ENCODE measurements at places on chromosomes 12 and 14.
A peak's percentile ranks its signal among the peaks of the same experiment; 100 is the strongest.

DNA sequence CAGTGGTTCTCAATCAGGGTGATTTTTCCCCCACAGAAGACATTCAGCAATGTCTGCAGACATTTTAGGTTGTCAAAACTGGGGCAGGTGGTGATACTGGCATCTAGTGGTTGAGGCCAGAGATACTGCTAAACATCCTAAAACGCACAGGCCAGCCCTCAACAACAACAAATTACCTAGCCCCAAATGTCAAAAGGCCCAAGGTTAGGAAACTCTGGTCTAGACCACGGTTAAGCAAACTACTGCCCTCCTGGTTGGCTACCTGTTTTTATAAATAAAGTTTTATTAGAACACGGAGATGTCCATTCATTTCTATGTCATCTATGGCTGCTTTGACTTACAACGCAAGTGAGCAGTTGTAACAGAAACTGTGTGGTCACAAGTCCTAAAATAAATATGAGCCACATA lies 186.7 kb downstream of the EFCAB11 start:
- DNase-seq: peak; percentile 62

- DNase-seq: no peak
Observed at GRCh38 chr12:14751986-14752385, 51.3 kb downstream of the WBP11 start.

DNA sequence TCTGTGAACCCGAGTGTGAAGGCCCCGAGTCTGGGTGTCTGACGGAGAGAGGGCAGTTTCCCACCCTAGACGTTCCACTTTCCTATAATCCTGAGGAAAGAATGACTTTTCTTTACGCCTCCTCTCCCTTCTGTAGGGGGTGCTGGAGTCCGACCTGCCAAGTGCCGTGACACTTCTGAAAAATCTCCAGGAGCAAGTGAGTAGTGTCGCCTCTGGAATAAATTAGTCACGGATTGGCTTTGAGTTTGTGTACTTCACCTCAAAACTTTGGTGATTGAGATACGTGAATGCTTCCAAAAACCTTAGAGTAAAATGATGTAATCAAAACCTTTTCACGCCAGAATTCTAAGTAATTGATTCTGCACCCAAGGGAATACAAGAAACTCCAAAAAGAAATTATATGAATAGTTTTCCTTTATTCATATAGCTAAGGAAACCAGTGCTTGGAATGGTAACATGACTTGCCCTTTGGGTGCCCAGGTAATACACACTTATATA lies 452 bp downstream of the NGDN start:
- no peak for DNase-seq

- no peak for DNase-seq
Observed at GRCh38 chr14:37051680-37052079, 120.7 kb downstream of the SLC25A21 start.

GRCh38 chr12:122228092-122228491 lies 2.2 kb upstream of the DIABLO start:
- no peak for DNase-seq

- no peak for DNase-seq
Observed at GRCh38 chr12:75816897-75817296, 214.7 kb downstream of the PHLDA1 start.

DNA sequence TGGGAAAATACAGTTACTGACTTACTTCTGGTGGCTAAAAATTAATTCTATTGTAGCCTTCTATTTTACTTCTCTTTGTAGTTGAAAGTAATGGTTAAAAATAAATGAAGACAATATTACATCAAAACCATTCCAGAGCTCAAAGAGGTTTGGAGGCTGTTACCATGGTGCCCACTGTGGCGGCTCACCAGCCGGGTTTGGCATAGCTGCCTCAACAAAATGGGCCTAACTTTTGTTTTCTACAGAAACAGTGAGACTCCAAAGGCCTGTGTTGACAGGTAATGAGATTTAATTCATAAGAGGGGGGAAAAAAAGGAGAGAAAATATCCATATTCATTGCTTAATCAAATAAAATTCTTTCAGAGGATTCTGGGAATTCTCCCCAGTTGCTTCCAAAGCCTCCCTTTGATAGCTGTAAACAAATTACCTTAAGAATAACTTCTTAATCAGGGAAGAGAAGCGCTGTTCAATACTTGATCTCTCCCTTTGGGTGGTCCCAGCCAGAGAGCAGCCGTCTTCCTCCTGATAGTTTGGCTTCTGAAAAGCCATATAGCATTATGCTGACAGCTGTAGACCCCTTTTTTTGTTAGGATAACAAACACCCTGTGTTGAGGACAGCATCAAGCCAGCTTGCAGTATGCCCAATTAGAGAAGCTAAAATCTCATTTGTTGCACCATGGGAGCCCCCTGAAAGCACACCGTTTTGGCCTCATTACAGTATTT lies 266.8 kb downstream of the NEDD1 start:
- no peak for DNase-seq

GRCh38 chr12:75888874-75889613 lies 142.5 kb downstream of the PHLDA1 start:
- DNase-seq: no peak

DNA sequence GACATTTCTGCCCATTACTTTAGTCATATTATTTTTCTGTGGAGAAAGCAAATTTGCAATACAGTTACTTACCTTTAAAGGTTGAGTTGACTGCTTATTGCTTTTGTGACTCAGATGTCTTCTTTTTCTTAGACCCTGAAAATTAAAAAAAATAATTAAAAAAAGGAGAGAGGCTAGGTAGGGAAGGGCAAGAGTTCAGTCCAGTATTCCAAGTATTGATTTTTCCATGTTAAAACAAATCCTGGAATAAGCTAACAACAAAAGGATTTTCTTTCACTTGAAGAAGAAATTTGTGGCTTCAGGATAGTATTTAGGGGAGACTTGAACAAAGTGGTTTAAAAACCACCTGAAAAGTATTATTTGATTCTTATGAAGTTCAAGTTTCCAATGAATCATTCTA lies 49.4 kb downstream of the LMNTD1 start:
- no peak for DNase-seq

GRCh38 chr12:3200814-3201233 lies 123.6 kb downstream of the TSPAN9 start:
- DNase-seq: no peak

DNA sequence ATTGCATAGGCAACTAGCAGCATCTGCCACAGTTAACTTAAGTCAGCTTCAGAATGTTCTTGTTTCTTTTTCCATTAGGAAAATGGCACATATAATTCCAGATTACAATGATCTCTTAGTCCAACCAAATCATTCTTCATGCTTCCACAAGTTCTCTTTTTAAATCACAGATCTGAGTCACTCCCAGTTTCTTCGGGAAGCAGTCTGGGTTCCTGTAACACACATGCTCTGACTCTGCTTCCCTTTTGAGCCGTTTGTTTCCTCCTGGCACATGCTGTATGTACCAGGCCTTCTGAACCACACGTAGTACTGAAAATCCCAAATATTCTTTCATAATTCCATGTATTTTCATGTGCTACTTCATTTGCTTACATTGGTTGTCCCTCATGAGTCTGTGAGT lies 388.8 kb upstream of the PDE3A start:
- DNase-seq: no peak

DNA sequence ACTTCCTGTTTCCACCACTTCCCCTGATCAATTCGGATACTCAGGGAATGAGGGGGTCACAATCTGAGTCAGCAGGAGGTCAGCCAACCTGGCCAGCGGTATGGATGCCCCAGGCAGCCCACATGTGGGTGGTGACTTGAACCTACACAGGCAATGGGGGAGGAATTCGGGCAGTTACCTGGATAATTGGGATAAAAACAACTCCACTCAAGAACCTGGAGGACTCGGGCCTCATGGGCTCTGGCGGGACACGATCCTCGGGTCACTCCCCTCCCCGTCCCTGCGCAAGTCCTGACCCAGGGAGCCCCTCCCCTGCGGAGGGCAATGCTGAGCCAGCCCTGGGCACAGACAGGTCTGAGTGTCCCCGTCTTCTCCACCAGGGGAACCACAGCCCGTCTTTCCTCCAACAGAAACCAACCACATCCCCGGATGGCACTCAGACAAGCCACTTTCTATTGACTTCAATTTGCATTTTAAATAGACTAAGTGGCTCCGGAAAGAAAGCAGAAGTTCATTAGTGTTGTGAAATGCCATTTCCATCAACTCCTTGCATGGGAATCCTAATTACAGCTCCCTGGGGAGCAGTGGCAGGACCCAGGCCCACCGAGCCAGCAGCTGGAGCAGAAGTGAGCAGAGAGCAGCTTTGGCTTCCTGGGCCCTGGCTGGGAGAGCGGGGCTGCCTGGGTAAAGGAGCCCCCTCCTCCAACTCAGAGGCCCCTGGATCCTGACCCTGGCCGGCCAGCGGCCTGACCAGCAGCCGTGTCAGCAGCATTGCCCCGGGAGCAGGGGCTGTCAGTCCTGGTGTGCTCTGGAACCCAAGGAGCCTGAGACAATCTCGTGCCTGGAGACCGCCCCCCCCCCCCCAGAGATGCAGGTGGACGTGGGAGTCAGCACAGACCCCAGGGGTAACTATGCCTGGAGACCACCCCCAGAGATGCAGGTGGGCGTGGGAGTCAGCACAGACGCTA lies 374.1 kb downstream of the ADGRD1 start:
- DNase-seq: no peak

DNA sequence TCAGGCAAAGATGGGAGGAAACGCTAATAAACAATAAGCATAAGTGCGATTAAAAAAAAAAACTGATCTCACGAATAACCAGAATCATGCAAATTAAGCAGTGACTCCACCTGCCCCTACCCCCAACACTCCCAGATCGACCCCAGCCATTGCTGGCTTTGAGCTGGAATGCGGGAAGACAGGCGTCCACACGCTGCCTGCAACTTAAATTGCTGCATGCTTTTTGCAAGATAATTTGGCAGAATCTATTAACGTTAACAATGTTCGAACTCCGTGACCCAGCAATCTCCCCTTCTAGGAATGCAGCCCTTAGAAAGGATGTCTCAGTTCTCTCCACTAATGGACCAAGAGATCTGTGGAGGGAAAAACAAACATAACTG lies 935 bp upstream of the CKB start:
- DNase-seq: no peak

DNA sequence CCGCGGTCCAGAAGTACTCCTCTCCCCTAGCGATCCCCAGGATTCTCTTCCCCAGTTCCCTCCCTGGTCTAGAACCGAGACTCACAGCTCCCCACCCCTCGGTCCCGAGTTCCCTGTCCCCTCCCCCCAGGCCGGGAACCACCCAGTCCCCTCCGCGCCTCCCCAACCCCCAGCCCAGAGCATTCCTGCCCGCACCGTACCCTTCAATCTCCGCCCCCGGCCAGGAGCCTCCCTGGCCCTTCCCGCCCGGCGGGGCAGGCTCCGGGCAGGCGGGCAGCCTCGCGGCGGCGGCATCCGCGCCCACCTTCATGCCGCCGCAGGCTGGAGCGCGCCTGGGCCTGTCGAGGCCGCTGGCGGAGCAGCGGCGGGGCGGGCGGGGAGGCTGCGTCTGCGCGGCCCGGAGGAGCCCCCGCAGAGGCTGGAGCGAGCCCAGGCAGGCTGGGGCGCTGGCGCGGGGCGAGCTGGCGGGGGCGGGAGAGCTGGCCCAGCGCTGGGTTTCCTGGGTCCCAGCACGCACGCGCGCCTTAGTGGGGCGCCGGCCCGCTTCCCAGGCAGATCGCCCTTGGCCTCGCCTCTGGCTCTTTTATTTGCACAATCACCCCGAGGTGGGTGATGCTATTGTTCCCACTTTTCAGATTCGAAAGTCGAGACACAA lies 22.2 kb upstream of the GPR132 start:
- DNase-seq: no peak

- no peak for DNase-seq
Observed at GRCh38 chr12:15851045-15851620, 31.1 kb upstream of the STRAP start.

GRCh38 chr14:55451398-55451797 lies 11.0 kb upstream of the TBPL2 start:
- DNase-seq: no peak

DNA sequence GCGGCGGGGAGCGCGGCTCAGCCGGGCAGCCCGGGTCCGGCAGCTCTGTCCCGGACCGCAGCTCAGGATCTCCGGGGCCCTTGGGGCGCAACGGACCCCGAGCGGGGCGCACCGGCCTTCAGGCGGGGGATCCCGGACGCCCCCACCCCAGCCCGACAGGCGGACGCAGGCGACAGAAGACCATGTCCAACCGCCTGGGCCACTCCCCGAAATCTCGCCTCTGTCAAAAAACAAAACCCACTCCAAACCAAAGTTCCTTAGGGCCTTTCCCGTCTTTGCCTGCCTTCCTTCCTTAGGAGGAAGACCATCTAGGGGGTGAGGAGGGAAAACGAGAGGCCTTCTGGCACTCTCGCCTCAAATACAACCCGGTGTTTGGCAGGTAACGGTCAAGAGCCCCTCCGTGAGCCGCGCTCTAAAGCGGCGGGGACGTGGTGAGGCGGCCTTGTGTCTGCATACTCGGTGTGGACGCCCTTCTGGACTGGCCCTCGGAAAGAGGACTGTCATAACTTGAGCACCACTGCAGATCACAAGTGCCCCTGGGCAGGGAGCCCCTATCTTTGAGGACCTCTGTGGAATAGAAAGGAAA lies 604 bp downstream of the HCFC2 start:
- DNase-seq: no peak

- DNase-seq: no peak
Observed at GRCh38 chr14:77309131-77309530, 11.6 kb downstream of the POMT2 start.

- no peak for DNase-seq
Observed at GRCh38 chr12:207804-208203, 6.2 kb downstream of the SLC6A12 start.
